ENCODE measurements at places on chromosomes 12 and 14.

GRCh38 chr14:61335671-61336275 lies 14.4 kb downstream of the PRKCH start:
- no peak for DNase-seq

DNA sequence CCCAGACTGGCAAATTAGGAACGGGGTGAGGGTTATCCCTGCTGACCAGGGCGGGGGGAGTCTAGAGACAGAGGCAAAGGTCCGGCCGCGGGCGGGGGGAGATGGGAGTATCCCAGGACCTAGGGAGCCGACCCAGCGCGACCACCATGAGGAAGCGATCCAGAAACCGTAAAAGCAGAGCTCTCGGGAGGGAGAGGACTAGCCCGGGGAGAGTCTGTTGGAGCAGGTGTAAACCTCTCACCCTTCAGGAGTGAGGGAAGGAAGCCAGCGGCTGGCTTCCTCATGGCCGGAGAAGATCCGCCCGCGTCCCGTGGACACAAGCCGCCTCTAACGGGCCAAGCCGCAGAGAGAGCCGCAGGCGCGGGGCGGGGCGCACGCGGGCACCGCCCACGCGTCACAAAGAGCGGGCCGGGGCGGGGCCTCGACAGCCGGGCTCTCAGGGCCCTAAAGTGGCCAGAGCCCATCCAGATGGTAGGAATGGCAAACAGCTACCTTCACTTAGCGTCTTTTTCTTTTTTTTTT lies at the start of gene ACRBP:
Gene ACRBP, minus strand, starts transcription at position 350 of the 522 bp plus-strand sequence. Its CDS starts 66 bp downstream, at position 284.
- peak; percentile 70 for DNase-seq

- no peak for DNase-seq
These were observed 204.1 kb downstream of the BCL11B start for GRCh38 chr14:99067927-99068326.

GRCh38 chr14:53517270-53517960 lies 364.3 kb upstream of the DDHD1 start:
- DNase-seq: no peak

DNA sequence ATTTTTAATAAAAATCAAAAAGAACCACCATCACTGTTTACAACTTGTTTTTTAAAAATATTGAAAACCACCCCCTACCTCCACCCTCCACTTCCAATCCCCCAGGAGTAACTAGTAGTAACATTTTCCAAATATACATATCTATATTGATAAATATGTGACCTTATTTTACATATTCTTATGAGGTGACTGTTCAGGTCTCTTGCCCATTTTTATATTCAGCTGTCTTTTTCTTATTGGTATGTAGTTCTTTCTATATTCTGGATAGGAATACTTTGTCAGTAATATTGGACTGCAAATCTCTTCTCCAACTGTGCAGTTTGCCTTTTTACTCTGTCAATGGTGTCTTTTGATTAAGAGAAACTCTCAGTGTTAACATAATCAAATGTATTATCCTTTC lies 59.0 kb upstream of the EIF5 start:
- DNase-seq: no peak

- peak; percentile 46 for DNase-seq
These were observed 129.8 kb upstream of the KRR1 start for GRCh38 chr12:75641031-75641780.

DNA sequence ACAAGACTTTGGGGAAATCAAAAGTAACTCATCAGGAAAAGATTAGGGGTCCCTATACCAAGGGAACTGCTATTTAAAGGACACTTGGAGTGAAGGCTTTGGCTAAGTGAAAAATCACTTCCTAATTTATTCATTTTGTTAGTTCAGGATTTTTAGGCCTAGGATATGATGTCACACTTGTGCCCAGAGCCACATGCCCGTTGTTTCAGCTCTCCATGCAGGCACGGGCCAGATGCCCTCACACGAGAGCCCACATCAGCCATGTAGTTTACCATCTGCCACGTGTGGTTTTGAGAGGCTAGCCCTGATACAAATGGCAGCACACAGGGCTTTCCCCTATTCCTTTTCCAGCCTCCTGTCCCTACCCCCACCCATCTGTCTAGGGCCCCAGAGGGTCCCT lies 11.9 kb upstream of the LRP1-AS start:
- no peak for DNase-seq

GRCh38 chr12:130462558-130463274 lies 125.0 kb downstream of the PIWIL1 start:
- no peak for DNase-seq

GRCh38 chr12:92563819-92564218 lies 139.0 kb upstream of the PLEKHG7 start:
- no peak for DNase-seq

GRCh38 chr12:67517181-67517887 lies 131.2 kb upstream of the DYRK2 start:
- DNase-seq: no peak

DNA sequence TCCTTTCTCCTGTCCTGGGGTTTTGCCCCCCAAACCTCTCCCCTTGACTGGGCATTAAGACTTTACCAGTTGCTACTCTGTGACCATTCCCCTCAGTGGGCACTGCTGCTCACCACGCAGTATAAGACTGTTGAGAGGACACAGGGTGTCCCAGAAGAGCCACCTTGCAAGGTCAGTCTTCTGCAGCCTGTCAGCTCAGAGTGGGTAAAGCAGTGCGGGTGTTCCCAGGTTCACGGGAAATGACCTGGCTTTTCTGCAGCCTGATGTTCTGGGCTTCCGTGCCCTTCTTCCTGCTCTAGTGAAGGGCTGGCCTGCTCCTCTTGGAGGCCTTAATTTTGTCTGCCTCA lies 34.2 kb downstream of the KCNA1 start:
- no peak for DNase-seq

DNA sequence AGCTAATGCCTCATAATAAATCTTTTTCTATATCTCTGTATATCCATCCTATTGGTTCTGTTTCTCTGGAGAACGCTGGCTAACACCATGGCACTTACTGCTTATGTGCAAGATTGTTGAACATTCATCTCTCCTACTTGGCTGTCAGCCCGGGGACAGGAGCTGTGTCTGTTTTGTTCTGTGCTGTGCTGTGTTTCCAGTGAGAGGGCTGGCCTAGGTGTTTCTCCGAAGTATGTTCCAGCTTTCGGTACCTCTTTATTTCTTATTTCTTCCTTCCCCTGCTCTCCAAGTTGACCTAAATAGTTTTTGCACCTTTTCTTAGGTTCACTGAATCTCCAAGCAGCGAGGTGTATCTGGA lies 18.8 kb upstream of the NR4A1 start:
- no peak for DNase-seq

- DNase-seq: no peak
These were observed 111.6 kb downstream of the HECTD4 start for GRCh38 chr12:112270673-112271072.

DNA sequence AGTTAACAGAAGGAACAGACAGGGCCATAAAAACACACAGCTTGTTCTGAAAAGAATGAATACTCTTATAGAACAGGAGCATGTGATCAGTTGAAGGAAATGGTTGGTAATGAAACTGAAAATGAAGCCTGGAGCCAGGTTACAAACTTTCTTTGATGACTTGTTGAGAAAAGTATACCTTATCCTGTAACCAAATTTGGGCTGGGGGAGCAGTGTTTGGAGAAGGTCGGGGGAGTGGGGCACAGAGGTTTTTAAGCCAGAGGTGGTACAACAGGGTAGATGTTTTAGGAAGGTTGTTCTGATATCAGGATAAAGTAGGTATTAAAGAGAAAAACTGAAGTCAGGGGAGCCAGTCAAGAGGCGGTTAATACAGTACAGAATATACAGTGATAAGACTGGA lies 8.2 kb downstream of the GOLT1B start:
- DNase-seq: peak; percentile 32

DNA sequence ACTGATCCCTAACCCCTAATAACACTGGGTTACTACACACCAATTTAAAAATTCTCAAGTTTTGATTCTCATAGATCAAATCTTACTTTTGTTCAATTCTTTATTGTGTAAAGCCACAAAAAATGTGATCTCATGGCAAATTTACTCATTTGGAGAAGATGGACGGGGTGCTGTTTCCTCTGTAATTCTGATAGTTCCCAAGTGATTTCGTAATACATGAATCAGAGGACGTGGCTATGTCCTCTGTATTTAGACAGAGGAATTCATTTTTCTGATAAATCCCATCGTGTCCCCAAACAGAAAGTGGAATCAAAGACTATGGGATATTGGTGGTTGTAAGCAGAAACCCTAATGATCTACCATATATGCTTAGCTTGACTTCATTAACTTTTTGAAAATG lies 76.6 kb upstream of the GNG2 start:
- no peak for DNase-seq

DNA sequence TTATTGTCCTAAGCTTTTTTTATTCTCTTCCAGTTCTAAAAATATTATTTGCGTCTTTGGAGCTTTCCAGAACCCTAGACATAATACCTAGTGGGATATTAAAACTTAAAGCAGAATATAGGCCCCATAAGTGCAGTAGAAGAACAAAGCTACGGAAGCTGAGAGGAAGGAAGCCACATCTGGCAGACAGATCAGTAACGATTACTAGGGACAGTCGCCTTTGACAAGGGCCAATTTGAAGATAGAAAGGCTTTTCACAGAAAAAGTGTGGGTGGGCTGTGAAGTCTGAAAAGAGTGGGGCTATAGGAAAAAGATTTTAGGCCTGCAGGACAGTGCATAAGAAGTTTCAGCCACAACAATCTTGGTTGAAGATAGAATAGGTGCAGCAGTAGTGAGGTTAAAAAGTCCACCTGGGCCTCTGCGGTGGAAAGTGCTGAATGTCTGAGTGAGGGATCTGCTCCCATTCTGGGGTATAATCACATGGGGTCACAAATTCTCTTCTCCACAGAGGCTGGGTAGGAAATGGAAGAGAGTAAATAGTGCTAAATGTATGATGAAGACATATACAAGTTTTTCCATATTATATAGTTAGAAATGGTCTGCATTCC lies 114.5 kb downstream of the CMAS start:
- DNase-seq: no peak

- no peak for DNase-seq
These were observed at the start of gene TMEM30B for GRCh38 chr14:61281186-61281947. Gene TMEM30B, minus strand, starts transcription at chr14:61281338. Its CDS starts 191 bp downstream, at chr14:61281147.

DNA sequence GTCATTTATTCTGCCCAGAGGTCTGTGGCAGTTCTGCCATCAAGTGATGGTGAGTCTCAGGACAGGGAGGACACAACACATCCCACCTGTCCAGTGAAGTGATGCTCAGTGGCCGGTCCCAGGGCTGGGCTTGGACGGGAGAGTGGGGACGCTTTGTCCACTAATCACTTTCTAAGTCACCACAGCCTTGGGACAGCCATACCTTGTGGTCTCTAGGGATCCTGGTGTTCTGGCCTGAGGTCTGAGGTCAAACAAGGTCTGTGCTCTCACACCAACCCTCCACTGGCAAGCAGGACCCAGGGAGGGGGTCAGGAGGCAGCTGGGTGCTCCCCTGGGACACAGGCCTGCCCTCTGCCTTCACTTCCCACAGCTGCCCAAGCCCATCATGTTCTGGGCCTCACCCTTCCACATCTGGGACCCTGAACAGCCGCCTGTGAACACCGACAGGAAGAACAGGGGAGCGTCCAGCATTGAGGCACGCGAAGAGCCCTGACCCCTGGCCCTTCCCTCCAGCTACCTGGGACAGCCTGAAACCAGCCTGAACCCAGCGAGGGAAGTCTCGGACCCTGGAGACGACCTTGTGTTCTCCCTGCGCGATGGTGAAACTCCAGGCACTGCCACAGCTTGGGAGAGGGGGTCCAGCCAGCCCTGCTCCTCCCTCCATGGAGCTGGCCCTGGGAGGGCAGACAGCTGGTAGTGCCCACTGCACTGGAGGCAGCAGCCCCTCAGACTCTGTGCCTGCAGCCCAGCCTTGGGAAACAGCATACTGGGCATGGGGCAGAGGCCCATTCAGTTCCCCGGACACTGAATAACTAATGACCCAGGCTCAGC lies 19.7 kb upstream of the GPR132 start:
- no peak for DNase-seq

GRCh38 chr14:54622192-54622958 lies 55.4 kb downstream of the SAMD4A start:
- peak; percentile 76 for DNase-seq

- no peak for DNase-seq
These were observed 4.3 kb downstream of the DEGS2 start for GRCh38 chr14:100155049-100155621.

DNA sequence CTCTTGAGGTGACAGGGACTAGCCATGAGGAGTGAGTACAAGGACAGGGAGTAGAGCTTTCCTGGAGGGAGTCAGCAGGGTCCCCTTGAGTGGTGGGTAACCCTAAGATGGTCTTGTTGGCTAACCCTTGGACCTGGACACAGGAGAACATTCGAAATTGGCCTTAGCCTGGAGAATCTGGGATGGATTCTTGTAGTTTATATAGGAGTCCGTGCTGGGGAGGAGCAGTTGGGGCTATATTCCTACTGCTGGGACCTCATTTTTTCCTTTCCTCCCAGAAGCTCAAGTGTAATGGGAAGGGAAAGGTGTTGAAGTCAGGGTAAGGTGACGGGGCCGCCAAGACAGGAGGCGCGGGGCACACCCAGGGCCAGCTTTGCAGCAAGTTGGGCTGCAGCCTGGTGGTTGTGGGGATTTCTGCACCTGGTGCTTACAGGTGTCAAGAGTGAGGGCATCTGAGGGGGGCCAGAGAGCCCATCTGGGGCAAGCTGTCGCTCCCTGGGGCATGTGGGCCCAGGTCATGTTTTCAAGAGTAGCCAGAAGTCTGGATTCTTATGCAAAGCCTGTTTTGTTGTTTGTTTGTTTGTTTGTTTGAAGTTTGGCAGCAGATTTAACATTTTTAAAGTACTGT lies 5.1 kb downstream of the BCL7A start:
- DNase-seq: no peak

DNA sequence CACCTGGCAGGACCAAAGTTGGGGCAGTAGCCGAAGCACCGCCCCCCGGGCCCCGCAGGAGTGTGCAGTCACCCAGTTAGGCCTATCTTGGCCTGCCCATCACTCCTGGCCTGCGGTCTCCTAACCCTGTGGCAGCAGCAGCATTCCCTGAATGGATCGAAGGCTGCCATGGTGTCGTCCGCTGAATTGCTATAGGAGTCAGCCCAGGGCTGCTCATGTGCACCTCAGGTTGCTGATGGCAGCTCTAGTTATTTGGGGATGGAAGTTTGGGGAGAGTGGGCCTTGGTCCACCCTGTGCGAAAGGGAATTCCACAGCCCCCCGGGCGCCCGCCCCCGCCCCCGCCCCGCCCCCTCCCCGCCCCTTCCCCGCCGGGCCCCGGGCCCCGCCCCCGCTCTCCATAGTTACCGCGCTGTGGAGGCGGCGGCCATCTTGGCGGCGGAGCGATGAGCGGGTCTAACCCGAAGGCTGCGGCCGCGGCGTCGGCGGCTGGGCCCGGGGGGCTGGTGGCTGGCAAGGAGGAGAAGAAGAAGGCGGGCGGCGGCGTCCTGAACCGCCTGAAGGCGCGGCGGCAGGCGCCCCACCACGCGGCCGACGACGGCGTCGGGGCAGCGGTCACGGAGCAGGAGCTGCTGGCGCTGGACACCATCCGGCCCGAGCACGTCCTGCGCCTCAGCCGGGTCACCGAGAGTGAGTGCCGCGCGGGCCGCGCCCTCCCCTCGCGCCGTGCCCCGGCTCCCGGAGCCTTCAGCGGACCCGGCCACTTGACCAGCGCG lies at the start of gene UNC119B:
Gene UNC119B, plus strand, starts transcription at position 428 of the 774 bp plus-strand sequence. Its CDS starts 17 bp downstream, at position 445.
- DNase-seq: peak; percentile 92

- no peak for DNase-seq
These were observed 631.7 kb downstream of the VRK1 start for GRCh38 chr14:97428808-97429440.

- DNase-seq: no peak
These were observed 149.7 kb upstream of the SLC16A7 start for GRCh38 chr12:59446116-59446515.

GRCh38 chr14:51079489-51079888 lies 15.4 kb downstream of the TRIM9 start:
- no peak for DNase-seq
